DMS79 treated with DMSO at 0.1 percent for 48 hours (cell line): ENCODE measurements at places on chromosomes 12 and 14.

DNA sequence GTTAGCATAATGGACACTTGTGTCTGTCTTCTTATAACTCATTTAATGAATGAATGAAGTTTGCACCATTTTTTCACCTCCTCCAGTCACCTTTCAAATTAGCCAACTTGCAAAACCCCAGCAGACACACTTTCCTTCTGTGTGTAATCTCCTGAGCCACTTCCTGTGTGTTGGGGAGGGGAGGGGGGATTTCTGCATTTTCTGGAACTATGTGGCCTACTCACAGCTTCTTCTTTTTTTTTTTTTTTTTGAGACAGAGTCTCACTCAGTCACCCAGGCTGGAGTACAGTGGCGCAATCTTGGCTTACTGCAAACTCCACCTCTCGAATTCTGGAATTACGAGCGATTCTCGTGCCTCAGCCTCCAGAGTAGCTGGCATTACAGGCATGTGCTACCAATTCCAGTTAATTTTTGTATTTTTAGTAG, 4.1 kb upstream of the SERPINA1 start:
- no peak for DNase-seq

DNA sequence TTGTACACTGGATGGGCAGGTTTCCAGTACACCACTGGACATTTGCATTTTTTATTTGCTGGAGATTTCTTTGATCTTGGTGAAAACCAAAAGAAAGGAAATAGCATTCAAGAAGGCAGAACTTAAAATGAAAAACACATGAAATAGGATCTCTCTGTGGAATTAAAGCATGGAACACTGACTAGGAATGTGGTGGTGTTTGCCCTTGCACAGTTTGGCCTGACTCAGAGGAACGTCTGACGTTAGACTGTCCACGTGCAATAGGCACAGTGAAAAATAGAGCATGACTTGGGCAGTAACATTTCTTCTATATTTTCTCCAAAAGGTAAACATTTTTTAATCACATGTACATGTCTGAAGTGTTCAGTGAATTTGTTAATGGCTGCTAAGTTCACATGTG, 474.1 kb upstream of the PRICKLE1 start:
- no peak for DNase-seq

DNA sequence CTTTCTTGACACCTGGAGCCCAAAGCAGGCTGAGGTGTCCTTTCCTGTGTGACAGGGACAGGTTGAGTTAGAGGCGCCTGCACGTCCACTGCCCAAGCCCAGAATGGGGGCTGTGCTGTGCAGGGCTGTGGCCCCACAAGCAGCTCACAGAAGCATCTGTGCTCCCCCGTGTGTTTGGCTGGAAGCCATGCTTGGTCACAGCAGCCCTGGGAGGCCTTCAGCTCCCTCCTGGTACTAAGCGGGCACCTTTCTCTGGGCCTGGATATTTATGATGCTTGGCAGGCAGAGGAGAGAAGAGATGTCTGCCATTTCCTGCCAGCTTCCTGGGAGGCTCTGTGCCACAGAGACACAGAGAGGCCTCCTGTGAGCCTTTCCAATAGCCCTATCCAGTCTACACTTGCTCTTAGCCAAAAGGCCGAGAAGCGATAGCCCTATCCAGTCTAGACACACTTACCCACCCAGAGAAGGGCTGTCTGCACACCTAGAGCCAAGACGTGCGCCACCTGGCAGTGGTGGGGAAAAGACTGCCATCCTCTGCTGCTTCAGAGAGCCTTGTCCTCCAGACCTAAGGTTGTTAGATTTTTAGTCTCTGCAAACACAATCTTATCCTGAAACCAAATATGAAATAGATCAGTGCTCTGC, 117.4 kb downstream of the GCH1 start:
- DNase-seq = no peak

DNA sequence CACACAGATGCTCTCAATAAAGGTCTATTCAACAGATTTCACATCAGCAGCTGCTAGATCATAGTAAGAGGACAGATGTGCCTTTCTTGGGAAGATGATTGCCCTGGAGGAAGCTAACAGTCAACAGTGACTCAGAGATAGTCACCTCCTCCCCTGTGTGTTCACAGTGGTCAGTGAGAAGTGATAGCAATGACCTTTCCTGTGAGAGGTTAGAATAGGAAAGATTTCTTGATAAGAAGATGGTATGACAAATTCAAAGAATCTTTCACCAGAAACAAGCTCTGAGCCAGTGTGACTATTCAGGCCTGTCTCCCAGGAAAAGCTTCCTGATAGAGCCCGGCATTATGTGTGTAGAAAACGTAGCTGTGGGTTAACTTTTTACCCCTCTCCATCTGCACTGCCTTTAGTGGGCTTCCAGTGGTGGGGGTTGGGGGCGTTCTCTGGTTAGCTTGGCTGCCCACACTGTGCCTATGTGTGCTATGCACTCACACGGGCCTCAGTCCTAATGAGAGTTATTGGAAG, 66.4 kb upstream of the ARHGAP5 start:
- no peak for DNase-seq

- no peak for DNase-seq
These were observed 506.6 kb upstream of the ATXN7L3B start for GRCh38 chr12:74031045-74031444.
